ENCODE measurements at places on chromosomes 12 and 14. TPM values are rescaled to one million over a fixed set of nuclear protein-coding genes. Genes with fewer than 3 reads are reported as not detected.
A peak's percentile ranks its signal among the peaks of the same experiment; 100 is the strongest.

Gene C12orf50
- not detected for total RNA-seq

Gene NPC2
- 97.0 TPM for total RNA-seq

Gene CLEC7A
- total RNA-seq: 5.8 TPM

Gene PA2G4
- total RNA-seq: 88.2 TPM

Gene MAP1LC3B2
- 1.2 TPM for total RNA-seq

Gene CISTR
- not detected for total RNA-seq

Gene CCDC60
- not detected for total RNA-seq

Gene ADCY4
- 9.6 TPM for total RNA-seq

Gene TSPAN19
- not detected for total RNA-seq

Gene CIROP
- not detected for total RNA-seq

Gene TOMM20L
- total RNA-seq: not detected

Gene RIMBP2
- 5.8 TPM for total RNA-seq

DNA sequence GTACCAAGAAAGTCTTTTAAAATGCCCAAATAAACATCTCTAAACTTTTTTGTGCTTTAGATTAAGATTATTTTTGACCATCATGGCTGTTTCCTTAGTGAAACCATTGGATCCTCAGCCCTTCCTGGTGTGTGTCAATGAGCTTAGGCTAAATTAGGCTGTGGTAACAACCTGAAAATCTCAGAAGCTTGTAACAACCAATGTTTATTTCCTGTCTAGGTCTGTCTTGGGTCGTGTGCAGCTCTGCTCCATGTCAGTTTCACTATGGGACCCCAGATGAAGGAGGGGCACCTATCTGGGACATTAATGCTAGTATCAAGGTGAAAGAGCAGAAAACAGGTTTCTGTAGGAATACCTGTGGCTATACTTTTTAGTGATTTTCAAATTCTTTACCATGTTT is 49.9 kb downstream of the KCNMB4 start:
- no peak for DNase-seq

- no peak for DNase-seq
Observed at GRCh38 chr14:39229222-39229543, 4.5 kb upstream of the MIA2 start.

GRCh38 chr14:35808076-35808637 is 938 bp downstream of the RALGAPA1 start:
- no peak for DNase-seq

GRCh38 chr14:74261288-74261687 is 22.0 kb downstream of the VSX2 start:
- no peak for DNase-seq

DNA sequence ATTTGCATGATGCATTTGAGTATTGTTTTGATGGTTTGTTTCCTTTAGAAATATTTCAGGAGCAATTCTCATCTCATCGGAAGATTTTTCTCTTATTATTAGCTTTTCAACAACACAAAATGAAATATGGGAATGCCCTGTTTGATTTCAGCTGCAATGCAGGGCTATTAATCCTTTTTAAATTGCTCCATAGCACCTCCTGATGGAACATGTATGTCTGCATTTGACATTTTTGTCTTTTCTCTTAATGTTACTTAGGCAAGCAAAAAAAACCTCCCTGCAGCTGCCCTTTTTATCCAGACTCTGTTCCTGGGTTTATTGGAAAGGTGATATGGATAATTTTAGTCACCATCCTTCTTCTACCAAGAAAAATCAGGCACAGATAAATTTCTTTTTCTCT is 895.8 kb downstream of the RPS29 start:
- no peak for DNase-seq

DNA sequence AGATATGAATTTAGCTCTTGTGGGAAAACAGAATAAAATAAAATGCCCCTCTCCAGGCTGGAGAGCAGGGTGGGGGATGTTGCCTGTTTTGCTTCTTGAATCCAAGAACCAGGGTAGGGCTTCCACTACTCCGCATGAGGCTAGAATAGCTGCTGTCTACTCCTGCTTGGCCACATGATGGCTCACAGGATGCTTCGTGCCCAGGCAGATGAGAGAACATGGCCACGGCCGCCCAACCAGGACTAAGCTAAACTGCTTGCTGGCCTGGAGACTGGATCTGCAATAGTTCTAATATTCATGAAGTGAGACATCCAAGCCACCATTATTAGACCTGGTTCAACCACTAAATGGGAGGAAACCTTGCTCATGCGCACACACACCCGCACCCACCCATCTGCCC is 122.2 kb upstream of the METAP2 start:
- DNase-seq: no peak

GRCh38 chr14:55814873-55815272 is 234.9 kb downstream of the KTN1 start:
- no peak for DNase-seq

- no peak for DNase-seq
Observed at GRCh38 chr14:51058382-51058781, 36.5 kb downstream of the TRIM9 start.

- DNase-seq: no peak
Observed at GRCh38 chr12:4025181-4026019, 152.2 kb upstream of the PARP11 start.

GRCh38 chr12:16030744-16031143 is 119.6 kb downstream of the DERA start:
- no peak for DNase-seq

- DNase-seq: no peak
Observed at GRCh38 chr14:47778631-47779030, 103.2 kb upstream of the MDGA2 start.

DNA sequence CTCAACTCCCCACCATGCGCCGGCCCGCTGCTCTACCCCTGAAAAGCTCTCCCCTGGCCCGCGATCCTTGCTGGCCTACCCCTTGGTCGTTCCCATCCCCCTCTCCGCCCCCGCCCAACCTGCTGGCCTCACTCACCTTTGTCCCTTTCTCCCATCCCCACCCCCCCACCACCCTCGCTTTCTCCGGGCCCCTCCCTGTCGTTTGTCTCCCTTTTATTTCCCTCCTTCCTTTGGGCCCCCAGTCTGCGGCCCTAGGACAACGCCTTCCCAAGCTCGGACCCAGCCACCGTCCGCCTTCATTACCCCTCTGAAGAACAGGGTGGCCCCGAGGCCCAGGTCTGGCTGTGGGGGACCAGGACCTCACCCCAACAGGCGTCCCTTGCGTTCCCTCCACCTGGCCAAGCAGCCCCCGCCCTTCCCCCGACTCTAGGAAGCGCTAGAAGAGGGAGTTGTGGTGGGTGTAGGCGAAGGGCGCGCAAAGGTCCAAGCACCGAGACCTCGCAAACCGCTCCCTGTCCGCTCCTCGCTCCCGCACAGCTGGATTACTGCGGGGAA is 6.9 kb upstream of the SLC7A7 start:
- no peak for DNase-seq

- no peak for DNase-seq
Observed at GRCh38 chr14:30692669-30693068, 70.5 kb downstream of the SCFD1 start.

DNA sequence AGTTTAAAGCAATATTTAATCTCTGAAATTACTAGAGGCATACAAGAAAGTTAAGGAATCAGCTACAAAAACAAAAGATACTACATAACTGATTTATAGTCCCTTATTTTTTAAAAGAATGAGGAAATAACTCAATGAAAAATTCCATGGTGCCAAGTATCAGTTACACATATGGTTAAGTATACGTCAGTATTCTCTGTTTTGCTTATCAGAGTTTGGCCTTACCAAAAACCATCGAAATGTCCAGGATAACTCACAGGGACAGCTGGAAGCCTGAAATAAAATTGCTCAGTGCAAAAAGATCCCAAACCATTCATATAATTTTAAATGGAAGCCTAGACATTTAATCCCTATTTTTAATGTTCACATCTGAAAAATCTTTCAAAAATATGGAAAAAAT is 3.6 kb downstream of the CFL2 start:
- no peak for DNase-seq

DNA sequence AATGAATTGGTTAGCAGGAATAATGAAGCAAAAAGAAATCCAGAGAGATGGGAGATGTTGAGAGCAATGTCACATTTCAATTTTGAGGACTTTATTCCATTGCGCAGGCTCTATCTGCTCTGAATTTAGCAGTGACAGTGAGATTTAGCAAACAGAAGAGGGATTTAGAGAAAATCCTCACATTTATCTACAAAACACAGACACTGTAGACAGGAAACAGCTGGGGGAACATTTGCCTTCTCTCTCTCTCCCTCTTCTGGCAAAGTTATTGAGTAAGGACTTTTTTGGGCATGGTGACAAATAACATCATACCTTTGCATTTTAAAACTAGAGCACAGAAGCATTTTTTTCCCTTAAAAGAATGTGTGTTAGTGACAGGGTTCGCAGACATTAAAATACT is at the start of gene IGF1:
TSS of gene IGF1 (minus strand) at position 158 of the 400 bp plus-strand sequence. CDS start 182 bp downstream, outside the sequence.
- DNase-seq: peak; percentile 77

GRCh38 chr14:50734950-50735695 is 67.0 kb upstream of the SAV1 start:
- no peak for DNase-seq

- peak; percentile 76 for DNase-seq
Observed at GRCh38 chr12:16281157-16281556, 3.7 kb upstream of the SLC15A5 start.

DNA sequence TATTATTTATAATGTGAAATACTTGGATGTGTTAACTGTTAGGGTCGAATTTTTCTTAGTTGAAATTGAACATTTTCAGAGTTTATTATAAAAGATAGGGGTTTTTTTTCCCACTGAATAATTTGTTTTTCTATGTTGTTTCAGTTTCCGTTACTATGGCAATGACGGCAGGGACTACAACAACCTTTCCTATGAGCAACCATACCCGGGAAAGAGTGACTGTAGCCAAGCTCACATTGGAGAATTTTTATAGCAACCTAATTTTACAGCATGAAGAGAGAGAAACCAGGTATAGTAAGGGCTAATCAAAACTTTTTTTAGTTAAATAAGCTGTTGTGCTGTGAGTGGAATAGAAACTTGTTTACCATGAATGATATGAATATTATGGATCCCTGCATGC is 35.1 kb upstream of the BMAL2 start:
- no peak for DNase-seq

GRCh38 chr12:44804068-44804467 is 72.0 kb downstream of the NELL2 start:
- no peak for DNase-seq

DNA sequence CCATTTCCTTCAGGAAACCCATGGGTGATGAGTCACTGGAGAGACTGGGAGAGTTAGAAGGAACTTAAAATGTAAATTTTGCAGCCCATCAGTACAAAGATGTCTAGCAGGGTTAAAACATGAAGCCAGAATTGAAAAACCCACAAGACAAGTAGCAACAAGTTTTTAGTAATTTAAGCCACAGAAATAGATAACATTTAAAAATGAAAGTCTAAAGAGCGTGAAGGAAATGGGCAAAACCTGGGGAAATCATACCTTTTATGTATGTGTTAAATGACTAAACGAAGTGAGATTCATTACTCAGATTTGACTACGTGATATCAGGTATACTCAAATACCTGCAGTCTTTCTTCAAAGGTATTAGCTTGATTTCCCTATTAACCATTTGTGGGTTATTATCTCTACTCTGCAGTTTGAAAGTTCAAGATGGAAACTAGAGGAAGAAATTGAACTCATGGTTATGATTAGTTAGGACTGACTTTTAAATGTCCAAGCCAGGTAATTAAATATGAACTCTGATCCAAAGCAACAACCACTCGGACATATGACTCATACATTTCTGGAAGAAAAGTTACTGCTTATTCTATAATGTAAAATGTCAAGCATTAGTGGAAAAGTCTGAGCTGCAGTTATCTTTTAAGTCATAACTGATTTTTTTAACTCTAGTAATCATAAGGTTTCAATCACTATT is 84.1 kb downstream of the ITPR2 start:
- no peak for DNase-seq

DNA sequence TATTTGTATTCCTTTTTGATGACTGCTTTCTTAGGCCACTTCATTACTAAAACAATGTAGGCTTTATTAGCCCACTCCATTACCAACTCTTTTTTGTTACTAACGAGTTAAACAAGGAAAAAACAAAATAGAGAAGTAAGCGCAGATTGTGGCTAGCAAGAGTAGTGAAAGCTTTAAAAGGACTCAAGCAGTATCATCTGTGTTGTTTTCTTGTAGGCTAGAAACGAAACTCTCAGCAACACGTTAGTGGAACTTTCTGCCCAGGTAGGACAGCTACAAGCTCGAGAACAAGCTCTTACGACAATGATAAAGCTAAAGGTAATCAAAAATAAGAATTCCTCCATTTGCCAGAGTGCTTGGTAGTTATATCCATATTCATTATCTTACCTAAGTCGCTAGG is 11.1 kb downstream of the CCDC62 start:
- DNase-seq: no peak

- no peak for DNase-seq
Observed at GRCh38 chr14:99938376-99938775, 126.8 kb upstream of the EVL start.

DNA sequence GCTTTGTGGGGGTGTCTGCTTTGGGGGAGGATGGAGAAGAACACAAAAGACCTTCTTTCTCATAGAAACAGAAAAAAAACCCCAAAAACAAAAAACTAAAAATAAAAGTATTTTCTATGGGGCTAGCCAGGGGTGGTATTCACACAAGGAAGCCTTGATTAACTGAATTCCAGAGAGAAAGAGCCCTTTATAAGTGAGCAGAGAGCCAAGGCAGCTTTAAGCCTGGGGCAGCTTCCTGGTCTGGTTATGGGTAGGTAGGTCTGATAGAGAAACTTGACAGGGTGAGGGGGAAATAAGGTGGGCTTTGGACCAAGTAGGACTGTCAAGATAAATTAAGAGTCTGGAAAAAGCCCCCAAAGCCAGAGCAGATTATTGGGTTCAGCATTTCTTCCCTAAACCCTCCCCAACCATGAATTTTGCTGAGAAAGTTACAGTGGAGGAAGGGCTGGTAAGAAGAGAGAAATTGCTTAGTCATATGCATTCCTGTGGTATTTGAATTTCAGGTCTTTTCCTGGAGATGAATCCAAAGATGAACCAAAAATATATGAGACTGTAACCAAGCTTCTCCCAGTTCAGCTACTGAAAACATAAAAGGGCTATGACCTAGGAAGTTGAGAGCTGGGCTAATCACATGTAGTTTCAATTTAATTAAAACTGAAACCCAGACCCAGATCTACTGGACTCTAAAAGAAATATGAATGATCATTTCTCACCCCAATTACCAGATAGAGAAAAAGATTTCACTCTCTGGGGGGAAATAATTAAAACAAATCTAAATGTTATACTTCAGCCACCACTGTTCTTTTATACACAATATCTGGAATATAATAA is 144.8 kb downstream of the TBC1D30 start:
- no peak for DNase-seq

GRCh38 chr14:77625360-77625759 is 8.9 kb upstream of the SPTLC2 start:
- no peak for DNase-seq

- no peak for DNase-seq
Observed at GRCh38 chr14:21096438-21096837, 2.0 kb downstream of the ZNF219 start.

GRCh38 chr14:21913759-21914158 is 240.1 kb upstream of the OR4E1 start:
- no peak for DNase-seq

DNA sequence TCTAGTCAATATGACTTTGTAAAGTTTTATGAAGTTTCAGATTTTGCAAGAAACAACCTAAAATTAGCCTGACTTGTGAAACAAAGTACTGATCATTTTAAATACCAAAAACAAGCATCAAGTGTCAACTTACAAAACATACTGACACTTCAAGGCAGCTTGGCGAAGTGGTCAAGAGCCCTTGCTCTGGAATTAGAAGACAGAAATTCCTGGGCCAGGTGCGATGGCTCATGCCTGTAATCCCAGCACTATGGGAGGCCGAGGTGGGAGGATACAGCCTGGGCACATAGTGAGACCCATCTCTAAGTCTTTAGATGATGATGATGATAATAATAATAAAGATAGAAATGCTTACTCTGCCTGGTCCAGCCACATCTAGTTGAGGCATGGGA is 45.4 kb upstream of the NR2C1 start:
- no peak for DNase-seq

GRCh38 chr12:26327975-26328644 is 132.7 kb downstream of the SSPN start:
- DNase-seq: no peak
